Adrenal gland (tissue), 19 donors: ENCODE measurements at places on chromosomes 2 and 18. TPM values are rescaled to one million over a fixed set of nuclear protein-coding genes. Genes with fewer than 3 reads are reported as not detected.

GAD1 gene
- total RNA-seq: 1.8 TPM

UGT1A4 gene
- not detected for total RNA-seq

CGREF1 gene
- 0.83 TPM for total RNA-seq

SLC5A7 gene
- 0.96 TPM for total RNA-seq

IL1RN gene
- total RNA-seq: not detected
